ENCODE measurements at places on chromosomes 2 and 18. TPM values are rescaled to one million over a fixed set of nuclear protein-coding genes. Genes with fewer than 3 reads are reported as not detected.

DNA sequence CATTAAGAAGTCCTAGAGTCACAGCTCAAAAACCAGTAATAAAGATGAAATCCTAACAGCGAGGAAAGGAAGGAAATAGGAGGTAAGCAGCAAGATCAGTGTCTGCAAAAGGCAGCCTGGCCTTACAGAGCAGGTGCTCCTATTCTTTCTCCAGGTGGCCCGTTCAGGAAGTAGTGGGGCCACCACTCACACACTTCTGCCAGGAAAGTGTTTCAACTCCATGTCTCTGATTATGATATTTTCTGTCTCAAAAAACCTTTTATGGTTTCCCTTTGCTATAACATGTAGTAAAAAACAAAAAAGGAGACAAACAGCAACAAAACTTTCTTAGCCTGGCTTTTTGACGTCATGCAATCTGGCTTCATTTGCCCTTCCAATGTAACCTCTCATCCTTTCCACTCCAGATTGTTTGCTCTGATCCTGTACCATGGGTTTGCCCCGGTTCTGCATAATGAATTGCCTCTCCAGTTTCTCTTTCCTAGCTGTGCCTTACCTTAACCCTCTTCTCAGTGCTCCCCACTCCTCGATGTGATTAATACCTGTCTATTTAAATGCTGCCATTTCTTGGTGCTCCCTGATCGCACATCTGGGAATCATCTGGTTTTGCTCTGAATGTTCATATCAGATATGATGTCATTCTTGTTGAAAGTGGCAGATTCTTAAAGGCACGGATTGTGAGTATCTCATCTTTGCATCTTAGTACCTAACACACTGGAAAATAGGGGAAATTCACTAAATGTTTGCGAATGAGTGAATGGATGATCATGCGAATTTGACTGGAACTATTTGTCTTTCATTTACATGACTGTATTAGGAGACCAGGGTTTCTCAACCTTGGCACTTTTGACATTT, 50.6 kb upstream of the PTPRM start:
- H3K36me3 ChIP-seq: no peaks in the 10 kb centered on the region
- H3K4me1 ChIP-seq: no peaks in the 10 kb centered on the region
- H3K27me3 ChIP-seq: no peaks in the 10 kb centered on the region
- no peak for DNase-seq
- H3K4me3 ChIP-seq: no peak overlapping the region

GRCh38 chr2:58052978-58053377, 6.4 kb downstream of the VRK2 start:
- H3K4me3 ChIP-seq: no peak overlapping the region
- H3K36me3 ChIP-seq: peaks cover 3% of the 10 kb centered on the region
- H3K4me1 ChIP-seq: peaks cover 8% of the 10 kb centered on the region
- no peak for DNase-seq
- no peaks in the 10 kb centered on the region for H3K27me3 ChIP-seq
- no peak overlapping the region for H3K27ac ChIP-seq

- no peak overlapping the region for H3K27ac ChIP-seq
- H3K36me3 ChIP-seq: no peaks in the 10 kb centered on the region
- no peaks in the 10 kb centered on the region for H3K27me3 ChIP-seq
Observed at GRCh38 chr2:129237966-129238725, 741.3 kb upstream of the RAB6C start.

The CPO gene
- 0.20 TPM for total RNA-seq

The ANKRD30BL gene
- not detected for total RNA-seq

The ST6GAL2 gene
- total RNA-seq: not detected

The DSG4 gene
- not detected for total RNA-seq
